Daoy (cell line): ENCODE measurements at places on chromosomes 2 and 18. TPM values are rescaled to one million over a fixed set of nuclear protein-coding genes. Genes with fewer than 3 reads are reported as not detected.

DNA sequence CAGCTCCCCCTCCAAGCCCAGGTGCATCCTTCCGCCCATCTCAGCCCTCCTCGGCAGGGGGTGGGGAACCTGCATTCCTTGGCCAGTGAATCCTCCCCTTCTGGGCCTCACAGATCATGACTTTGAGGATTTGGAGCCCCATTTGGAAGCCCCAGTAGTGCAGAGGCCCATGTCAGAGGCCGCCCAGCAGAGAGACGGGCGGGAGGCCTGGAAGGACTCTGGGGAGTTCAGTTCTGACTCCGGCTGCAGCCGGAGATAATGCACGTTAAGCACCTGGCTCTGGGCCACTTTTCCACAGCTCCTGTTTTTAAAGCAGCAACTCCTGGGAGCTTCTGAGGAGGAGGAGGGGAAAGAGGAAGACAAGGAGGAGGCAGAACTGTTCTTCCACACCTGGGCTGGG is 14.9 kb downstream of the ATOH8 start:
- peak; percentile 52 for DNase-seq

- DNase-seq = no peak
Observed at GRCh38 chr2:71665168-71666093, 212.1 kb downstream of the DYSF start.

DNA sequence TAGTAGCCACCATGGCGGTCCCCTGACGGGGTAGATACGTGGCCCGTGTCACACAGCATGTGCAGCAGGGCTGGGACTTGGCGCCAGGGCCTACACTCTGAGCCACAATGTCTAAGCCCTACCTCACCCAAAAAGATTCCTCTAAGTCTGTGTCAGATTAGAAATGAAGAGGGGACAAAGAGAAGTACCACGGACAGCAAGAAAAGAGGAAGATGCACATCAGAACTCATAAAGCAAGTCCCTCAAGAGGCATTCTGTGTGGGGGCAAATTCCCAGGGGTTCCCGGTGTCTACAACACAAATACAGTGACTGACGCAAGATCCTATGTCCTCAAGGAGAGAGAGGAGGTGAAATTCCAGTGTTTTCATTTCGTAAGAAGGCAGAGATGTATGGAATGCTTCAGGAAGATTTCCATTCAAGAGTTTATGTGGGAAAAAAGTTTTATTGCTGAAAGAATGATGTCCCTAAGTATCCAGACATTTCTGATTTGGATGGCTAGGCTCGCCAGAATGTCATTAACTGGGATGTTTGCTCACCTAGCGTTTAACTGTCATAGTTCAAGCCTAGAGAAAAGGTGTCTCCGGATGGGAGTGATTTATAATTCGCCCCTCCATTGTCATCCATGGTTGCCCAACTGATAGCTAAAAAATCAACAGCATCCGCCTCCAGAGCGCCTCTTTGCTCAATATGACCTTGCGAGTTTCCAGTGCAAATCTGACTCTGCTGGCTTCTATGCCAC is 75.6 kb upstream of the CHMP1B start:
- no peak for DNase-seq

DNA sequence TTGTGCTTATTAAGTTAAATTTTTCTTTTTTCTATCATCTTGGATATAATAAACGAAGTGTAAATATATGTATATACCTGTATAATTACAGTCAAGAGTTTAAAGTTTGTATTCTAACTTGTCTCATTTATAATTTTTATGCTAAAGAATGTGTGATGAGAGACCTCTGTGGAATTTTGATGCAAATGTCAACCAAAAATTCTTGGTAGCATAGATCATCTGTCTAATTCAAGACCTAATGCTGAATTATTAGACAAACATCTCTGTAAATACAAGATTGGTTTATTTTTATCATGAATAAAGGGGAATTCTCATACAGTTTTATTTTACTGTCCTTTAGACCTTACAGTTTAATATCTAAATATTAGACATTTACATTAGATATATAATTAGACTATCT is 149.2 kb upstream of the VWC2L start:
- no peak for DNase-seq

- no peak for DNase-seq
Observed at GRCh38 chr2:218264773-218265561, 4.2 kb downstream of the GPBAR1 start.

DNA sequence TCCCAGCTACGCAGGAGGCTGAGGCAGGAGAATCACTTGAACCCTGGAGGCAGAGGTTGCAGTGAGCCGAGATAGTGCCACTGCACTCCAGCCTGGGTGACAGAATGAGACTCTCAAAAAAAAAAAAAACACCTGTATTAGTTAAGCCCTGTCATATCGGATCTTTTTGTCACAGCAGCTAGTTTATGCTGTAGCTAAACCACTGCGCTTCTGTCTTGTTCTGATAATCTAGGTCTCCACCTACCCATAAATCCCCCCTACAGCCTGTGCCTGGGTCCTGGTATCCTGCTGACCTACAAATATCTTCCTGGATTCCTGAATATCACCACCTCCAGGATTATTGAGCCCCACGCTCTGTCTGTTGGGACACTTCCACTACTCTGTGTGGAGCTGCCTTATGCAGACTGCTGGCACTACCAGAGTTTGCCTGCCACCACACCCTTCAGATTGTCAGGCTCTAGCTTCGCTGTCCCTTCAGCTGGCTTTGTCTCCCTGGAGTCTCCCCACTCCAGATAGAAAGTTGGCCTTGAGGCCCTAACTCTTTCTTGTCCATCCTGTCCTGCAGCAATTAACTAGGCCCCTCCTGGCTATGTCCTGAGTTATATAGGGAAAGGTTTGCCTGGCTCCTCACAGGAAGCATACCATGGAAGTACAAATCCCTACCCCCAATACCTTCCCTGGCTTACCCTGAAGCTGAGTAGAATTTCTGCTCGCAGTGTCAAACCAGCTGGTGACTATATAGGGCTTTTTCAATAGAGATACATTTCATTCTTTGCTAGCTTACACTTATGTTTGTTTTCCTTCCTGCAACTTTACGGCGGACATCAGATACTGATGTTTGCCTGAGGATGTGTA is 136.0 kb upstream of the SERTAD2 start:
- DNase-seq = no peak

GRCh38 chr2:174016447-174016846 is 51.3 kb upstream of the SP3 start:
- no peak for DNase-seq

RNASEH1 gene
- 68.2 and 71.5 TPM in 2 replicates for total RNA-seq

AKAIN1 gene
- total RNA-seq = not detected in 2 replicates

ITPRIPL1 gene
- 2.4 and 2.7 TPM in 2 replicates for total RNA-seq

NT5C1B gene
- total RNA-seq = 0.21 TPM in 1 of 2 replicates, not detected in the other
